NCI-H1436 treated with DMSO at 0.1 percent for 48 hours (cell line): ENCODE measurements at places on chromosomes 16 and 17.

DNA sequence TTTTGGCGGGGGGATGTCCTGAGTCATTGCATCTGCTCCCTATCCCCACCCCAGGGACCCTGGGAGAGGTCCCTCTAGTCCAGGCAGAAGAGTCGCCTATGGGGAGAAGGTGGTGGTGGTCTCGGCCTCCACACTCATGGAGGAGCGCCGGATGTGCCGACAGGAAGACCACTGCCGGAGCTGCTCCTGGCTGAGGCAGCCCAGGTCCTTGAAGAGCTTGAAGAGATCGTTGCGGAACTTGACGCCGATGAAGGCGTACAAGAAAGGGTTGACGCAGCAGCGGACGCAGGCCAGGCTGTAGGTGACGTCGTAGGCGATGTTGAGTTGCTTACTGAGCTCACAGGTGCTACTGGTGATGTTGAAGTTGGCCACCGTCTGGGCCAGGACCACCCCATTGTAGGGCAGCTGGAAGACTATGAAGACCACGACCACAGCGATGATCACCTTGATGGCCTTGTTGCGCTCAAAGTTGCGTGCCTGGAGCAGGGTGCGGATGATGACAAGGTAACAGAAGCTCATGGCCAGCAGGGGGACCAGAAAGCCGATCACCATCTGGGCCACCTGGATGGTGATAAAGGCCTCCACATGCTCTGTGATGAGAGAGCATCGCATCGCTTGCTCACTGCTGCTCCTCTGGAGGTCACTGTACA, 10.5 kb downstream of the CCR7 start:
- no peak for DNase-seq

DNA sequence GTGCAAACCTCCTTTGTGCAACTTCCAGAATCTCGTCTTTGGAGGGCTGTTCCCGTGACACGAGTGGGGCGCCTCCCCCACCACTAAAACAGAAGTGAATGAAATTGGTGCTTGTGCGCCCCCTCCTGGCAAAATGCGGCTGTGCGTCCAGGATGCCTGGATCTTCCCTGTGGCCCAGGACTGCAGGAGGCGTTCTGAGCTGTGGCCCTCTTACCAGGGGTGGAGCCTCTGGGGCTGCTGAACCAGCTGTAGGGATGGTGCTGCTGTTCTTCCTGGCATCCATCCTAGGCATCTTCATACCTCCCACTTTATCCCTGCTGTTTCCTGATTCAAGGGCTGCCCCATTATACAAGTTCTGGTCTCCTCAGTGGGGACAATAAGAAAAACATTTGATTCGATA, 18.5 kb upstream of the NAGLU start:
- no peak for DNase-seq

DNA sequence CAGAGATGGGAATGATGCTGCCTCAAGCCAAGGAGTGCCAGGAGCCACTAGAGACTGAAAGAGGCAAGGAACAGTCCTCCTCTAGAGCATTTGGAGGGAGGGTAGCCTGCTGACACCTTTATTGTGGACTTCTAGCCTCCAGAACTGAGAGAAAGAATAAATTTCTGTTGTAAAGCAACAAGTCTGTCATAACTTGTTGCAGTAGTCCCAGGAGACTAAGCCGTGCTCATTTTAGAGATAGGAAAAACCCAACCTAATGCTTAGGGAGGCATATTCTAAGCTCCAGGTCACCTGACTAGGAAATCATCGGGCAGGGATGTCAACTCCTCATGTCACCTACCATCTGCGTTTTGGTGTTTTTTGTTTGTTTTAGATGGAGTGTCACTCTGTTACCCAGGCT, 345.4 kb upstream of the EEF2KMT start:
- DNase-seq = no peak

- no peak for DNase-seq
Measured at GRCh38 chr17:72878975-72879660, 213.4 kb downstream of the SLC39A11 start.

GRCh38 chr16:4428500-4428899, 2.8 kb downstream of the DNAJA3 start:
- no peak for DNase-seq

DNA sequence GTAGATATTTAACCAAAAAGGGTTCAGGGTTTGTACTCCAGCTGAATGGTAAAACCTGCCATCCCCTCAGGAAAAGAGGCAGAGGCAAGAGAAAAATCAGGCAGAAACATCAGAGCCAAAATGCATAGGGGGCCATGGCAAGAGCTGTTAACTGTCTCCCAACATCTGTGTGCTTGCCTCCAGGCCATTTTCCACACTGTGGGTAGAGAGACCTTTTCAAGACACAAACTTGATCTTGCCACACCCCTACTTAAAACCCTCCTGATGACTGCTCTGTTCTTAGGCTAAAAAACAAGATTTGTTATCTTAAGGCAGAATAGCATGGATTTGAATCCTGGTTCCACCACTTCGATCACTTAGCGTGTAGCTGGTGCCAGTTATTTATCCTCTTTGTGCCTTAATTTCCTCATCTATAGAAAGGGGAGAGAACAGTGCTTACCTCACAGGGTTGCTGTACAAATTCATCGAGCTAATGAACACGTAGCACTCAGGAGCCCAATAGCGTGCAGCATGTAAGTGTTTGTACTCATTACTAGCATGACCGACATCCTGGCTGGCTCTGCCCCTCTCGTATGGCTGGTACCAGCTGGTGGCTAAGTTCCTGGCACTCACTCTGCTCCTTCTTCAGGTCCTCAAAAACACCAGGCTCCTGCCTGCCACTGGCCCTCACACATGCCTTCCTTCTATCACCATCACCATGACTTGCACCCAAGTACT, 25.8 kb downstream of the STAT3 start:
- DNase-seq = no peak

- DNase-seq = no peak
Measured at GRCh38 chr17:4004517-4005295, 40.5 kb upstream of the ATP2A3 start.

GRCh38 chr16:5977329-5977728, 879.7 kb upstream of the EEF2KMT start:
- DNase-seq = no peak

DNA sequence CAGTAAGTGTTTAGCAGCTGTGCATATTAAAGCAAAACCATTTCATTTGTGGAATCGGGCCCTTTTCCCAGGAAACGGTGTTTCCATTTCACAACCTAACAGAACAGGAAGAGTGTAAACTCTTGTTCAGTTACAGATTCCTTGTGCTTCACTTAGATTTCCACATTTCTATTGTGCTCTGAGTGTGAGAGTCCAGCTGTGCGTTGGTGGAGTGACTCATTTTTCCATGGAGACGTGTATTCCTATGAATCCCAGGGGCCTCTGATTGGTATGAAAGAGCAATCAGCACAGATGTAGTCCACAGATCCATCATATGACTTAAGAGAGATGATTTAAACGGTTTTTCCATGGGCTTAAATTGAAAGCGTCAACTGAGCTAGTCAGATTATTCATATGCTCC, 13.3 kb upstream of the CAVIN1 start:
- no peak for DNase-seq
